ENCODE measurements at places on chromosomes 6 and 20.

GRCh38 chr6:142846883-142847287 lies 98.1 kb downstream of the HIVEP2 start:
- no peak for DNase-seq

DNA sequence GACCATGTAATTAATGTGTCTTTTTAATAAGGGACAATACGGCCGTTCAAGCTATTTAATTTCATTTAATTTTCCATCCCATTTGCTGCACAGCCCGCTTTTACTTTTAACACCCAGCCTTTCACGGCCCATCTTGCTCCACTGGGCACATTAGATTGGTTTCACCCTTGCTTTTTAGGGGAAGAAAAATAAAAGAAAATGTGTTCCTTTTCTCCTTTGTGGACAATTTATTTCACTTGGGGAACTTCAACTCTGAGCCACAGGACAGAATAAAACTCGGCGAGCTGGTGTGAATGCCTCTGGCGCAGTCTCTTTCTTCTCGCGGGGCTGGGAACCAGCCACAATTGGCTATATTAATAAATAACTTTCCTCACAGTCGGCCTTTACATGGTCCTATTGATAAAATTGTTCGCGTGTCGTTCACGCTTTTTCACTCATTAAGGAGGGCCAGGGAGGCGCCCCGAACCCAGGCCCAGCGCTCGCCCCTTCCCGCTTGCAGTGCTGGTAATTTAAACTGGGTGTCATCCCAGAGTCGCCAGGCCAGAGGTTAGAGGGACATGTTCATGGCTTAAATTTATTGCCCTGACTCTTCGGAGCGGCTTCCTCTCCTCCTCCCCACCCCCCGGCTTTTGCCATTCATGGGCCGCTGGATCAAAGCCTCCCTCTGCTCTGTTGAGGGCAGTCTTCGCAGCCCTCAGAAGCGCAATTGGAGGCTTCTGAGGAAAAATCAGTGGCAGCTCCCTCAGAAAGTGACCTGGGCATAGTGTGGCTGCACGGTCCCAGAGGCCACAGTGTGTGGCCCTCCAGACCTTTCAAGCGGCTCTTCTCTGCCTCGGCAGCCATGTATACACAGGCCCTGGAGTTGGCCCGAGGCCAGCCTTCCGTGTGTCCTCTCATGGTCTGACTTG lies 2.2 kb upstream of the PRDM13 start:
- no peak for DNase-seq

DNA sequence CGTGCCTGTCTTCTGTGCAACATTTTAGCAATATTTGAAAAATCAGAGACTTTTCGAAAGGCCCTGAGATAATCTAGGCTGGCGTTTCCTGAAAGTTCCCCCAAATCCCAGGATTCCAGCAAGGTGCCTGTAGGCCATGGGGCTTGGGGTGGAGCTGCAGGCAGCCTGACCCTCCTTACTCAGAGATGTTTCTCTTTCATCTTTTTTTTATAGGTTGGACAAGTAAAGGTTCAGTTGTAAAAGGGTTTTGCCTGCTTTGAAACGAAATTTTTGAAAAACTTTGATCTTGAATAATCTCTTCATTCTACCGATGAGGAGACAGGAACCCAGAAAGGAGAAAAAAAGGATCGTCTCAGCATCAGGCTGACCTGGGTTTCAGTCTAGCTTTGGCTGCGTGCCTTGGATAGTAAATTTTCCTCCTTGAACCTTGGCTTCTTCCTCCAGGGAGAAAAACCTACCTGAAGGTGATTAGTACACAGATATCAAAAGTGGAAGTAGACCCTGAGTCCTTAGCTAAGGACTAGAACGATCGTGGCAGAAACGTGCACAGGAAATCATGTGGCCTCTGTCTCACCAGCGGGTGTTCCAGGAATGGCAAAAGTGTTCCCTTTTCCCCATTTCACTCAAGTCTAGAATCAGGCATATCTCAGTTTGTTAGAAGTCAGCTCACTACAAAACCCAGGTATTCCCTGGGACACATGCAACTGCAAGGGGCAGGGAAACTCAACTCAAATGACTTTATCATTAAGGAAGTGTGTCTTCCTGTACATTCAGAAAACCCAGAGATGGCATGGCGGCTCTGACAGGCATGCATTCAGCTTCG lies 128.2 kb upstream of the PTPN1 start:
- no peak for DNase-seq

GRCh38 chr6:43982084-43982625 lies 145.1 kb downstream of the MRPL14 start:
- DNase-seq: no peak

DNA sequence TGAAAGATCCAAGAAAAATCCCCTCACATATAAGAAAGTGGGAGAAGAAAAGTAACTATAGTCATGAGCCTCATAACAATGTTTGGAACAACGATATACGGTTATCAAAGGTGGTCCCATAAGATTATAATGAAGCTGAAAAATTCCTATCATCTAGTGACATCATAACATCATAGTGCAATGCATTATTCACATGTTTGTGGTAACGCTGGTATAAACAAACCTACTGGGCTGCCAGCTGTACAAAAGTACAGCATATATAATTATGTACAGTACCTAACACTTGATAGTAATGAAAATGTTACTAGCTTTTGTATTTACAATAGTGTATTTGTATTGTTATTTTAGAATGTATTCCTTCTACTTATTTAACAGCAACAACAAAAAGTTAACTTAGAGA lies 240.7 kb downstream of the RNGTT start:
- DNase-seq: no peak

GRCh38 chr6:41002168-41002567 lies 36.9 kb downstream of the UNC5CL start:
- DNase-seq: no peak

- DNase-seq: no peak
Observed at GRCh38 chr20:39195582-39196021, 233.5 kb downstream of the DHX35 start.

- DNase-seq: no peak
Observed at GRCh38 chr6:154319231-154319858, 37.3 kb downstream of the IPCEF1 start.

- no peak for DNase-seq
Observed at GRCh38 chr6:163888030-163888819, 473.7 kb downstream of the QKI start.

DNA sequence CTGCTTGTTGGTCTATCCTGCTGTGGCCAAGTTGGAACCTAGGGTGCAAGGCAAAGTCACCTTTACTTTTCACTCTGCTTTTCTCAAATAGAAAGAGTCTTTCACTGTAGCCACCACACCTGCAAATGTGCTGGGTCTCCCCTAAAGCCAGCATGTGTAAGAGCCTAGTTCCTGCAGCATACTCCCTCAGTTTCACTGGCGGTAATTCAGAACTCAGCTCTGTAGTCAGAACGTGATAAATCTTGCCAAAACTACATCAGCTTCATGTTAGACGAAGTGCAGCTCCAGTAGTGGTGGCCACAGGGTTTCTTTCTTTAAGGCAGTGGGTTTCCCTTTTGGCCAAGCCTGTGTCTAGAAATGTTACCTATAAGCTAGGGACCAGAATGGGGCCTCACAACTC lies 72.0 kb upstream of the HMGCLL1 start:
- no peak for DNase-seq

DNA sequence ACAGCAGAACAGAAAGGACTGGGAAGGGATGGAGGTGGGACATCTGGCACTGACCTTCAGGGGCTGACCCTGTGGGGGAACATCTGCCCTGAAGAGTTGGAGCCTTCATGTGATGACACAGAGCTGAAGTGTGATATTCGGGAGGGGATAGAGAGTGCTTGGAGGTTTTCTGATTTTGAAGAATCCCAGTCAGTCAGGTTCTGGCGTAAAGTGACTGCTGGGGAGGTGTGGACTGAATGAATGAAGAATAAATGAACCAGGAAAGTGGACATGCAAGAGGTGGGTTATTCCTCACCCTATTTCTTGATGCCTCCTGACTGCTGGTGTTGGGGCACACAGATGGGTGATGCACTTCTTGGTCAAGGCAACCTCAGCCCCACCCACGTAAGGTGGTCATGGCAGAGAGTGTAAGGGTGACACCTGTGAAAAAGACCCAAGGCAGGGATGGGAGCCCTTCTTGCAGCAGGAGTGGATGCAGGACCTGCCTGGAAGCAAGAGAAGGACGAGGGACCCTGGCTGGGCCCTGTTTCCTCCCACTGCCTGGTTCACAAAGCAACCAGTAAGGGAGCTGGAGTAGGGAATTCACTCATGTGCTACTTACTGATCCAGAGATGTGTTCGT lies 13.1 kb downstream of the MICA start:
- DNase-seq: no peak

GRCh38 chr6:105204768-105205167 lies 25.0 kb upstream of the POPDC3 start:
- DNase-seq: no peak

DNA sequence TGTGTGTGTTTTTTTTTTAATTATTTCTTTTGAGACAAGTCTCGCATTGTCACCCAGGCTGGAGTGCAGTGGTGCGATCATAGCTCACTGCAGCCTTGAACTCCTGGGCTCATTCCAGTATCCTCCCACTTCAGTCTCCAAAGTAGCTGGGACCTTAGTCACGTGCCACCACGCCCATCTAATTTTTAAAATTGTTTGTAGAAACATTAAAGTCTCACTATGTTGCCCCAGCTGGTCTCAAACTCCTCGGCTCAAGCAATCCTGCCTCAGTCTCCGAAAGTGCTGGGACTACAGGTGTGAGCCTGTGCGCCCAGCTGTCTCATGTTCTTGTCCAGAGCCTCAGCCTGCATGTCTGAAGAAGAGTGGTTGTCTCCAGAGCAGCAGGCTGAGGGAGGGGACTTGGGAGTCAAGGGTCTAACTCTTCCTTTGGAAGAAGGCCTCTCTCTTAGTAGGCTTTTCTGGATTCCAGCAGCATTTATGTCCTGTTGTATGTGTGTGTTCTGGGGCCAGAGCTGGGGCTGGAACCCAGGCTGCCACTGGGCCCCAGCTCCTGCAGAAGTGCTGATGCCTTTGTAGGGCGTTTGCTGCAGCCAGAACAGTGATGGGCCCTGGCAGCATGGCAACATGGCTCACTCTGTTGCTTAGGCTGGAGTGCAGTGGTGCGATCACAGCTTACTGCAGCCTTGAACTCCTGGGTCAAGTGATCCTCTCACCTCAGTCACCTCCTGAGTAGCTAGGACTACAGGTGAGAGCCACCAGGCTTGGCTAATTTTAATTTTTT lies 5.4 kb downstream of the DNMT3B start:
- DNase-seq: no peak

- DNase-seq: no peak
Observed at GRCh38 chr6:10177704-10178103, 237.2 kb downstream of the TFAP2A start.

All from hippocampal formation (tissue), 2 donors.